SHP77 treated with DMSO at 0.1 percent for 48 hours (cell line): ENCODE measurements at places on chromosomes 13 and 19.

GRCh38 chr13:27466513-27466912 lies 16.1 kb upstream of the MTIF3 start:
- DNase-seq = no peak

GRCh38 chr13:44592216-44592847 lies 16.2 kb upstream of the TSC22D1 start:
- no peak for DNase-seq

DNA sequence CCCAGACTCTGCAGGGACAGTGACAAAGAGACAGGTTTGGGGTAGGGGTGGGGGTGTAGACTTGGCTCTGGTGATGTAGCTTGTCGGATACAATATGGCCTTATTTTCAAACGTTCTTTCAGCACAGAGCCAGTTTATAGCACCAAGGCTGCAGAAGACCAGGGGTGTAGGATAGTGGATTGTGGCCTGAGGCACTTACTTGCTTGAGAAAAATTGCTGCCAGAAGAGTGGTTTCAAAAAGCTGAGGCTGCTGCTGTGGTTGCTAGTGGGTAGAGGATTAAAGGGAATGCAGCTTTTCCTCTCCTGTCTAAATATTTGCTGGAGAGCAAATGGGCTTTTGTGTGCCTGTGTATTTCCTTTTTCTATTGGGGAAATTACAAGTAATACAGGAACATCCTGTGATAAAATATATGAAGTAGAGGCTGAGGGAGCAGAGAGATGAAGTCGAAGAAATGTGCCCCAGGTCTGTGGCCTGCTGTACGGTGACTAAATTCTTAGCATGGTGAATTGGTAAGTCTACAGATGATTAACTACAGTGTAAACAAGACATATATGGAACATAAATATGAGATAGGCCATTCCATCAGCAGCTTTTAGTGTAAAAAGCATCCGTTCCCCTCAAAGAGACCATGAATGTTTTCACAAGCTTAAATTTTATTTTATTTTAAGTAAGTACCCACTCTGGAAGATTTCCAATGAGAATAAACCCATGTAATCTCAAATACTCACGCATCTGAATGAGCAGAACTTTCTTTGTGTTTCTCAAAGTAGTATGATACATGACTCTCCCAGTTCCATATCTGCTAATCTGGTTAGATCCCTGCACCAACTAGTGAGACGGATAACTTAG lies 112.9 kb downstream of the LRCH1 start:
- DNase-seq = no peak

GRCh38 chr13:110572778-110573118 lies 11.2 kb upstream of the RAB20 start:
- no peak for DNase-seq

DNA sequence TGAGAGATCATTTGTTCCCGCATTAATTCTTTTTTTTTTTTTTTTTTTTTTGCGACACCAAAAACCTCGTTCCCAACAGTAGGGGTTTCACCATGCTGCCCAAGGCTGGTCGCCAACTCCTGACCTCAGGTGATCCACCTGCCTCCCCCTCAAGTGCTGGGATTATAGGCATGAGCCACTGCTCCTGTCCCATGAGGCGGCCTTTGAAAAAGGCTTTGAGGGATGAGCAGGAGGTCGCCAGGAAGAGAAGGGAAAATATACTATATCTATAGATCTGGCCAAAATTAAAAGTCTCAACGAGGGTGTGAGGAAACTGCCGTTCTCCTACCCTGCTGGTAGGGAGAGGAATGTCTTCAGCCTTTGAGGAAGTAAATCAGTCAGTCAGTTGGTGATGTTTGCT lies 26.2 kb downstream of the ZNF473 start:
- no peak for DNase-seq

DNA sequence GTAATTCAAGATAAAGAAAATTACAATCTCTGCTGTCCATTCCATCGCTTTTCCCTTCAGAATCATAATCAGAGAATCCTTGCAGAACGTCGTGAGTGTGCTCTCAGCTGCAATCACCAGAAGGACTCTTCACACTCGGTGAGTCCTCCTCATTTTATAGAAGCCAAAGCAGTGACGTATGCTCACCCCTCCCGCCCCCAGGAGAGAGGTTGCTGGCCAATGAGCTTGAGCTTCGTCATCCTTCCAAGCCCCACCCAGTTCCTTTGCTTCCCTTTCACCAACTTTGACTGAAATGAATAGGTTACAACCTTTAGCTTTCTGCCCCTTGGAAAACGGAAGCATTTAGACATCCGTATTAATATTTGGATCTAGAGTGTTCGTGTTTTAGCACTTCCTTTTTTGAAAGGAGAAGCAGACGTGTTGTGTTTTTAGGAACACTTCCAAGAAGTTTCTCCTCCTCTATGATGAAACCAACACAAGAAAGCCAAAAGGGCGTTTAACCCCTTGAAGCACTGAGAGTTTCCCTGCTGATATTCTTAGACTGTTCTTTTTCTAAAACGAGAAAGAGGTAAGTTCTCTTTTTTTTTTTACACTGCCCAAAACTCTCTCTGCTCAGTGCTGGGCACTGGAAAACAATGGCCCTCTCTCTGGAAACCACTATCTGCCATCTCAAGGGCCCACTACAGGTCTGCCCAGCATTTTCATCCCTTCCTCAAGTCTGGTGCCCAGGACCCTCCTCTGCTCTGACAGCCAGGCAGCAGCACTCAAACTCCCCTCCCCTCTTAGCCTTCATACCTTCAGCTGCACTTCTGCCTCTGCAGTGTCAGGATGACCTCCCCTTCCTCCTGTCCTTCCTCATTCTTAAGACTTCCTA lies 44.3 kb upstream of the CEACAM21 start:
- no peak for DNase-seq

DNA sequence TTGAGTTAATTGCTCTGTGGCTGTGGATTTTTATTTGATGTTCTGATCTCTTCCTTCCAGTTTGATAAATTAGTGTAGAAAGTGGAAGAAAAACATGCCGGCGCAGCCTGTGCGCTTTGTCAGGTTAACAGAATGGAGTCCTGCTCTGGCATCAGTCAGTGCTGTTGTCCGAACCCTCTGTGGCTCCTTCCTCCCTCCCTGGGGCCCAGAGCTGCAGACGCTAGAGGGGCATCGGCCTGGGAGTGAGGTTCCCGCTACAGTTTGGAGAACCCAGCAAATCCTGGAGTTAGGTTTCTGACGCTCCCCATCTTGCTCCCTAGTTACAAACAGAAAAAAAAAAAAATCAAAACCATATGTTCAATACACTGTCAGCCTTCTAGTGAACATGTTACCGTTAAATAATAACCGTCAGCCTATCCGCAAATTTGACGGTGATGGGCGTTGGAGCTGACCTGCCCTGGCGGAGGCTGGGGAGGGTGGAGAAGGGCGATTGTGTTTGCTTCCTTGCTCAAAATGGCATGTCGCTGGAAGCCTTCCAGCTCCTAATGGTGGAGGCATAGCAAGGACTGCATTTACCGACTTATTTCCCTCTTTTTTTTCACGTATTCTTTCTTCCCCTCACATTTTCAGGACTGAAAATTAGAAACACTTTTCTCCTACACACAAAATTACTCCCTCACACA lies 13.6 kb downstream of the MBNL2 start:
- DNase-seq = peak; percentile 84
